ENCODE measurements at places on chromosomes 5 and 9.

DNA sequence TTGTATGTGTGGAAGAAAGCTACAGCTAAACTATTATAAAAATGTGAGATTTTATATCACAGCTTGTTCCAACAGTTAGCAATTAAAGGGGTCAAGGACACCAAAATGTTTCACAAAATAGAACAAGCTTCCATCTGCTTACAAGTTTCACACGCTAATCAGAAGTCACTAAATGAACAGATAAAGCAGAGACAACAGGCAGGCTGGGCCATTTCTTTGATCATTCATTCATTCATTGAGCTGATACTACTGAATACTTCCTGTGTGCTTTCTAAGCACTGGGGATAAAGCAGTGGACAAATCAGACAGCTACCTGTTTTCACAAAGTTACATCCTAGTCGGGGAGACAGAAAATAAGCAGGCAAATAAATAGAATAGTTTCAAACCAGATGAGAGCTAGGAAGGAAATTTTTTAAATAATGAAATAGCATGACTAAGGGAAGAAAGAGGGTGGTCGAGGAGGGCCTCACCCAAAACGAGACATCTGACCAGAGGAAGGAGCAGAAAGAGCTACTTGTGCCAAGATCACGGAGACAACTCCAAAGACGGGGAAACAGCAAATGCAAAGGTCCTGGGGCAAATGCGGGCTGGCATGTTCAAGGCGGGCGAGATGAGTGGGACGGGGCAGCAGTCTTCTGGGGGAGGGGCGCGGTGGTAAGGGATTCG, 1.2 kb downstream of the MAPK9 start:
- H3K27me3 ChIP-seq: no peaks in the 10 kb centered on the region
- peak overlapping the region; percentile 65 for H3K27ac ChIP-seq
- peaks cover 18% of the 10 kb centered on the region for H3K4me1 ChIP-seq
- H3K4me3 ChIP-seq: peak overlapping the region; percentile 77
- no peak for DNase-seq
- no peaks in the 10 kb centered on the region for H3K36me3 ChIP-seq

DNA sequence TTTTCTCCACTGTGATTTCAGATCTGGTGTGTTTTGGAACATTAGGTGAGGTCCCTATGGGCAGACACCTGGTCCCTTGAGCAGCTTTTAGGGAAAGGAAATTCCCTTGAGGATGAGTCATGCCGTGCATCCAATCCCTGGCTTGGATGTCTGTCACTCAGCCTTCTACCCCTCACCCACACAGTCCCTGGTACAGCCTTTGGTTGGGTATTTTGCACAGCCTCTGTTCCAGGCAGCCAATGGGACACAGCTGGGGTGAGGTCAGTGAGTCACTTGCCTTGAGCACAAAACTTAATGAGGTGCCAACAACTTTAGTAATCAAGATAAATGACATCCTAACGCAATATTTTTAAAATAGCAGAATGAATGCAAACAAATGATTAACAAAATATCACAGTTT, 22.7 kb upstream of the SVEP1 start:
- DNase-seq: no peak
- H3K36me3 ChIP-seq: no peaks in the 10 kb centered on the region
- no peaks in the 10 kb centered on the region for H3K4me1 ChIP-seq
- no peak overlapping the region for H3K4me3 ChIP-seq

DNA sequence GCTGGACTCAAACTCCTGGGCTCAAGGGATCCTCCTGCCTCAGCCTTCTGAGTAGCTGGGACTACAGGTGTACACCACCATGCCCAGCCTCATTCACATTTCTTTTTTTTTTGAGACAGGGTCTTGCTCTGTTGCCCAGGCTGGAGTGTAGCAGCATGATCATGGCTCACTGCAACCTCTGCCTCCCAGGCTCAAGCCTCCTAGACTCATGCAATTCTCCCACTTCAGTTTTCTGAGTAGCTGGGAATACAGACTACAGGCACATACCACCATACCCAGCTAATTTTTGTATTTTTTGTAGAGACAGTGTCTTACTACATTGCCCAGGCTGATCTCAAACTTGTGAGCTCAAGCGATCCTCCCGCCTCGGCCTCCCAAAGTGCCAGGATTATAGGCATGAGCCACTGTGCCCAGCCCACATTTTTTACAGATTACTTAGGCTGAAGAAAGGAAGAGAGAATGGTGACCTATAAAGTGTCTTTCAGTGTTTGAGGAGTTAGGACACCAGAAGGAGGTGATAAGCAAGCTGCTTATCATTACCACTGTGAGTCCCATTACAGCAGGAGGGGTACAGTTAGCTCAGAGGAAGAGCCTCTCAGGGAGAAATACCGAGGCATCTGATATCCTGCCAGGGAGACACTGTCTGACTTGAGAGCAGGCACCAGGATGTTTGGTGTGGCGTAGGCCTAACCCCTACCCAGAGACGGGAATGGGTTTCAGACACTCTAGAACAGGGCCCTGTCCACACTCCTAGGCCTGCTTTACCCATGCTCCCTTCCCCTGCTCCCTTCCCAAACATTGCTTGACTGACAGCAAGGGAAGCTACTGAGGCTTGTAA, 9.7 kb downstream of the FAXDC2 start:
- peak overlapping the region; percentile 68 for H3K27ac ChIP-seq
- H3K4me3 ChIP-seq: no peak overlapping the region
- H3K4me1 ChIP-seq: peaks cover 20% of the 10 kb centered on the region
- H3K36me3 ChIP-seq: peaks cover 4% of the 10 kb centered on the region
- DNase-seq: no peak
- no peaks in the 10 kb centered on the region for H3K27me3 ChIP-seq

- no peak for DNase-seq
- no peaks in the 10 kb centered on the region for H3K36me3 ChIP-seq
- no peak overlapping the region for H3K4me3 ChIP-seq
- H3K4me1 ChIP-seq: no peaks in the 10 kb centered on the region
- no peaks in the 10 kb centered on the region for H3K27me3 ChIP-seq
These were observed 63.0 kb downstream of the ADAMTS12 start for GRCh38 chr5:33828626-33829308.

- DNase-seq: peak; percentile 85
- H3K4me3 ChIP-seq: peak within 1 kb of the TSS; percentile 59
- H3K4me1 ChIP-seq: peaks cover 30% of the 10 kb centered on the region
- H3K27ac ChIP-seq: peak within 1 kb of the TSS; percentile 85
These were observed at the start of gene LIX1 for GRCh38 chr5:97142521-97143254. Gene LIX1 (minus strand): TSS chr5:97142611. CDS start chr5:97142576, 35 bp downstream.

- no peak overlapping the region for H3K27ac ChIP-seq
- no peaks in the 10 kb centered on the region for H3K36me3 ChIP-seq
- no peak overlapping the region for H3K4me3 ChIP-seq
- DNase-seq: peak; percentile 10
- no peaks in the 10 kb centered on the region for H3K4me1 ChIP-seq
These were observed 25.2 kb downstream of the ANKRA2 start for GRCh38 chr5:73540192-73540591.

DNA sequence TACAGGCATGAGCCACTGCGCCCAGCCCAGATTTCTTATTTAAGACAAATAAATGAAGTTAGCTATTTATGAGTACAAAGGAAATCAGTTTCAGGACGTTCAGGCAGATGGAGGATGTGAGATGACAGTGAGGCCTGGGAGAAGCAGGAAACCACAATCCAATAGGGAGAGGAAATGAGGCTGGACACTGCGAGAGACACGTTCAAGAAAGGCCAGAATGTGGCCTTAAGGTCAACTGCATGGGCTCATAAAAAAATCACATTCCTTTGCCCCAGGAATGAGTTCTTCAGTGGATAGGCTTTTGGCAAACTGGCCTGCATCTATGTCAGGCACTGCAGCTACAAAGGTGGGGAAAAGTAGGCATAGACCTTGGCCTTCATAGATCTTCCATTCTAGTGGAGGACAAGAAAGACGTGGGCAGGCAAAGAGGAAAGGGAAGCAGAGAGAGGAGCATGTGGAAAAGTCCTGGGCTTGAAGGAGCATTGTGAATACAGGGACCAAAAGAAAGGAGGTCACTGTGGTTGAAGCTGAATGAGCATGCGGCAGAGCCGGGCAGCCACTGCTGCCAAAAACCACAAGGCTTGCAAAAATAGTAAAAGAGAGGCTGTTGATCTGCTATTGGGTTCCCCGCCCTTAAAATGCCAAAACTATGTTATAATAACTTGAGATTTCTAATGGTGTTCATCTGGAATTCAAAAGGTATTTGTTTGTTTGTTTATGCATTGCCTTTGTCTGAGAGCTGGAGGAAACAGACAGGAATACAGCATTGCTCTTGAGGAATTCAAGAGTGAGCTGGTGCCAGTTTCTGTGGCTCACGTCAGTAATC, 133.0 kb downstream of the GNA14 start:
- no peak overlapping the region for H3K27ac ChIP-seq
- no peaks in the 10 kb centered on the region for H3K27me3 ChIP-seq
- no peaks in the 10 kb centered on the region for H3K4me1 ChIP-seq
- DNase-seq: no peak
- H3K4me3 ChIP-seq: no peak overlapping the region

DNA sequence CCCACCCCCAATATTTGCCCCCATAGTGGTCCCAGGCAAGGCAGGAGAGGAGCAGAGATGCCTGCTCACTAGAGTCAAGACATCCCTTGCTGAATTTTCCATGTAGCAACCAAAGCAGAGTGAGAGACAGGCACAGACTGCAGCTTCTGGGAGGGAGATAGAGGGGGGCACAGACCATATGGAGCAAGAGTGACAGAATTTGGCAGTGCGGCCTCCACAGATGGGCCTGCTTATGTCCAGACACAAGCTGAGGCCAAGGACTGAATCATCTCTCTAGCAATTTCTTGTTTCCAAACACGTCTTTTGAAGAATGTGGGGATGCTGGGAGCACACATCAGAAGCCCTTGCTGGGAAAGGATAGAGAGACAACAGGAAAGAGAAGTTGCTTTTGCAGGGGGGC, 53.0 kb upstream of the ALDH1B1 start:
- no peaks in the 10 kb centered on the region for H3K4me1 ChIP-seq
- H3K36me3 ChIP-seq: no peaks in the 10 kb centered on the region
- no peaks in the 10 kb centered on the region for H3K27me3 ChIP-seq
- H3K27ac ChIP-seq: no peak overlapping the region
- peak; percentile 78 for DNase-seq
- no peak overlapping the region for H3K4me3 ChIP-seq
